ENCODE measurements at places on chromosomes 7 and 10.

GRCh38 chr10:68666280-68666760 lies 54.7 kb upstream of the CCAR1 start:
- DNase-seq, result no peak

GRCh38 chr7:1733206-1733907 lies 63.3 kb downstream of the ELFN1 start:
- DNase-seq, result no peak

- DNase-seq, result no peak
These were observed 2.5 kb upstream of the TNRC18 start for GRCh38 chr7:5426226-5426475.

GRCh38 chr7:101058355-101058754 lies 26.9 kb upstream of the TRIM56 start:
- peak; percentile 14 for DNase-seq
